Caki2 (cell line): ENCODE measurements at places on chromosomes 12 and 14. TPM values are rescaled to one million over a fixed set of nuclear protein-coding genes. Genes with fewer than 3 reads are reported as not detected.

DNA sequence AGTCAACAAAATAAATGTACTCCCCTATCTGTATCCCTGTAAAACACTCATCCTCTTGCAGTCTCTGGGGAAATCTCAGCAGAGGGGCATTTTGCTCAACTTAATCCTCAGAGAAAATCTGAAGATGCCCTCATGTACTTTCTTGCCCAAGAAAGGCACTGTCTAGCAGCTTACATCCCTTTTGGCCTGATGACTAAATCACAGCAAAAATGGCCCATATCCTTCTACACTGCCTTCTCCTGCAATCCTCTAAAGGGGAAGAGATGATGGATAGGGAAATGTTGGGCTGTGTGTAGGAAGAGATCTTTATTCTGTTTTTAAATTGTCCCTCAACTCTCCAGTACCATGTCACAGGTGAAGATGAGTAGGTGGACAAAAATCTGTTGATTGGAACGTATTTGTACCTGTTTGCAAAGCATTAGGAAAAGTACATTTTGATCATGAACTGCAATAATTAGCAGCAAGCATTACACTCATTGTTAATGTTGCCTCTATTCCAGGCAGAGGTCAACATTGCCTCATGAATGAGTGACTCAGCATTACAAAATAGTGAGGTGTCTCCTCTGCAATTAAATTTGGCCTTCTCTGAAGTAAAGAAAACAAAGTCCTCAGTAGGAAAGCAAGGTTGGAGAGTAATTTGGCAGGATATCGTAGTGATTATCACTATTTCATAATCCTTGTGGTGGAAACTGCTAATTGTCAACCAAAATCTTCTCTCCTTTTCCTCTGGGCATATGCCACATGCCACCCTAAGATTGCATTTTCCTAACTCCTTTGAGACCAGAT is 172.4 kb upstream of the CAND1 start:
- DNase-seq = peak; percentile 70

- no peak for DNase-seq
Observed at GRCh38 chr12:121829250-121829918, 25.6 kb downstream of the SETD1B start.

DNA sequence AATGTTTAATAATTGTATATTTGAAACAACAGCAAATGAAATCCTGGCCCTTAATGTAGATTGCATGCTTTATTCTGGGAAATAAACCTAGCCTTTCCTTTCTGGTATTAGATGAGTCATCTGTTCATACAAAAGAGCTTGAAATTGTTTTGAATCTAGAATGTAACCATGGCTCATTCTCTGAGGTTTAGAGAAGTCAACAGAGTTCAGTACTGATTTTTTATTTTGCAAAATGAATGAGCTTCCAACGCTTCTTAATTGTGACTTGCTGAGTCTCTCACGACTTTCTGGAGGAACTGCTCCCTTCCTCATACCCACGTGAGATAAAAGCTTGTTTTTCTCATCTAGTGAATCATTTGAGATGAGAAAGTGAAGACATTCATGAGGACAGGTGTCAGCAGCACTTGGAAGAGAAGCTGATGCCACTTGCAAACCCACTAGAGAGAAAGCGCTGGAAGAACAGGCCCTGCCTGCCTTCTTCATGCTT is 509.6 kb downstream of the VRK1 start:
- no peak for DNase-seq

TMEM229B gene
- total RNA-seq = not detected in 2 replicates

GYS2 gene
- not detected in 2 replicates for total RNA-seq
